ENCODE measurements at places on chromosomes 6 and 20.

DNA sequence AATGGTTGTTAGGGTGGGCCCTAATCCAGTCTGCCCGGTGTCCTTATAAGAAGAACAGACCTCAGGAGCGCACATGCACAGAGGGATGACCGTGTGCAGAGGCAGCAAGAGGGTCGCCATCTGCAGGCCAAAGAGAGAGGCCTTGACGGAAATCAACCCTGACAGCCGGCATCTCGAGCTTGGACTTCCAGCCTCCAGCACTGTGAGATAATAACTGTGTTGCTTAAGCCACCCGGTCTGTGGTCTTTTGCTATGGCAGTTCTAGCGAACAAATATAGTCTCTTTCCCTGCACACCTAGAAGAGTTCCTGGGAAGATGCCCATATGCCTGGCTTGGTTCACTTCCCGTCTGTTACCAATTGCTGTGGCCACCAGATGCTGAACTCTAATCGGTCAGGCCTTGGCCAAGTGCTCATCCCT lies 35.3 kb upstream of the PTGIS start:
- no peak for DNase-seq

DNA sequence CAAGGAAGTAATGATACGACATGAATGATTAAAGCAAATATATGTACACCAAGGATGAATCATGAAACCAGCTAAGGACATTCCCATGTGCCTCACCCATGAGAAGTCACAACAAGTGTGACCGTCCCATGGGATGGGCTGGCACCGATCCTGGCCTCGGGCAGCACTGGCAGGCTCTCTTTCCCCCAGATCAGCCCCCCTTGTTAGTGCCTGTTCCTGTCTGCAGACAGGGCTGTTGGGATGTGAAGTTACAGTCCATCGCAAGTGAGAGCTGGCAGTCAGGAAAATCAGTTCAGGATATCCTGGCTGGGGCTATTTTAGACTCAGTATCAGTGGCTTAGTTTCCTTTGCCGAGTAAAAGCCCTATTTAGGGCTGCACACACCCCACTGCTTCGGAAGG lies 129.2 kb upstream of the SNX9 start:
- DNase-seq = no peak

DNA sequence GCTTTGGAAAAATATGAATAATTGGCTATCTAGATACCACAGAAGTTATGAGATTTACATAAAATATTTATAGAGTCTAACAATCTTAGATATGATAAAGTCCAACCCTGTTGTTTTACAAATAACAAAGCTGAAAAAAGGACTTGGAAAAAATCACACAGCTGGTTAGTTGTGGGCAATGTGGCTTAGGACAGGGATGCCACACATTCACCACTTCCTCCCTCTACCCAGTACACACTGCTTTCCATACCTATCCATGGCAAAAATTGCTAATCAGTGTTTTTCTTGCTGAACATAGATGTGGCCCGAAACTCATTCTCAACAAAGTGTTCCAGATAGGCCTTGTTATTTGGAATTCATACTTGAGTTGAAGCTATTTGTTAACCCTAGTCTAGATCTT lies 147.3 kb upstream of the BMP5 start:
- no peak for DNase-seq

GRCh38 chr6:94254689-94255088 lies 835.3 kb upstream of the EPHA7 start:
- no peak for DNase-seq

GRCh38 chr6:148761527-148762011 lies 14.7 kb downstream of the UST start:
- no peak for DNase-seq

GRCh38 chr6:163427498-163428254 lies 13.2 kb downstream of the QKI start:
- DNase-seq = no peak

- peak; percentile 70 for DNase-seq
Observed at GRCh38 chr20:31698803-31699718, 23.6 kb downstream of the BCL2L1 start.

DNA sequence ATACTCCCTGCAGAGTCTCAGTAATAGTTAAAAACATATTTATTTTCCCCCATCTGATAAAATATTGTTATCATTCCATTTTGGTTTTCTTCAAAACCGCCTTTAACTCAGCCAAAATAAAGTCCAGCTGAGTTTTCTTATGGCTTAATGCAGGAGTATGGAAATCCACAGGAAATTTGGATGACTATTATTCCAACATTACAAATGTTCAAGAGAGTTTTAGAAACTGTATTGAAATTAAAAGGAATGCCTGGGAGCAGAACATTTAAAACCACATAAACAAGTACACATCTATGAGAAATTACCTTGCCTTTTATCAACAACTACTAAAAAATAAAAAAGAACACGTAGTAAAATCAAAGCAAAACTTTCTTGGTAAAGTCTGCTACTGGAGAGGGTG lies 45.7 kb downstream of the NCOA7 start:
- DNase-seq = no peak

DNA sequence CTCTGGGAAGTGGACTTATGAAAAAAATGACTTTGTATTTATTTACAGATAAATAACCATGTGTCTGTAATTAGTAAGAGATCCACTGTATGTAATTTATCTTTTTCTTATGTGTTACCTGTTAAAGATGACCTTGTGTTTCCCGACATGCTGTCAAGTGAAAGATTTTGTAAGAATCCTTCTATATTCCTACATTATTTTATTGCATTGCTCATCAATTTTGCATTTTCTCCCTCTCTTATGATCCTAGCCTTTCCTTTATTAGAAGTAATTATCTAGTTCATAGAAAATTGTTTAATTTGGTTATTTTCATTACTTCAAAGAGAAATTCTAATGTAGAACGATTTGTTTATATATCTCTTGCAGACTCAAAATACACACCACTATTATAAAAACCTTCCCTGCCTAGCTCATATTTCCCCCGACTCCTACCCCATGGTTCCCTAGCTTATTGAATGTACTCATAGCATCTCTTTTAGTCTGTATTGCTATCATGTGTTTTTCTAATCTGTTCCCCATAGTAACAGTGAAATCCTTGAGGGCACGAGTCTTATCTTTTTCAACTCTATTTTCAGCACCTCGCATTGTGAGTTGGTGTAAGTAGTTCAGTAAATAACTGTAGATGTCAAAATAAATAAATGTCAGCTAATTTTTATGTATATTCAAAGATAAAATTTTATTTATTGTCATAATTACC lies 774.4 kb downstream of the HDGFL1 start:
- no peak for DNase-seq

DNA sequence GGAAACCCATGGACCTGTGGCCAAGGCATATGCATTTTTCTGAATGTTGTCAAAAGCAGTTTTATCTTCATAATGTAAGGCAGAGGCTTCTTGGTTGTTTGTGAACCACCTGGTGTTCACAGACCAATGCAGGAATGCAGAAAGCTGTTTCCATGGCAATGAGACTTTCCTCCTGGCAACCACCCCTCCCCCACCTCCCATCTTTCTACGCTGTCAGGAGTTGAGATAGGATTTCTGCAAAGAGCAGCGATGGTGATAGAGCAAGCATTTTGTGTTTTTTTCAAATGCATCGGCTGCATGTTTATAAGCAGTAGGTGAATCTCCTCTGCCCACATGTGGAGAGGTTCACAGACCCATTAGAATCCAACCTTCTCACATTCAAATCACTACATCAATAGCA lies 114.1 kb upstream of the SMLR1 start:
- DNase-seq = no peak

DNA sequence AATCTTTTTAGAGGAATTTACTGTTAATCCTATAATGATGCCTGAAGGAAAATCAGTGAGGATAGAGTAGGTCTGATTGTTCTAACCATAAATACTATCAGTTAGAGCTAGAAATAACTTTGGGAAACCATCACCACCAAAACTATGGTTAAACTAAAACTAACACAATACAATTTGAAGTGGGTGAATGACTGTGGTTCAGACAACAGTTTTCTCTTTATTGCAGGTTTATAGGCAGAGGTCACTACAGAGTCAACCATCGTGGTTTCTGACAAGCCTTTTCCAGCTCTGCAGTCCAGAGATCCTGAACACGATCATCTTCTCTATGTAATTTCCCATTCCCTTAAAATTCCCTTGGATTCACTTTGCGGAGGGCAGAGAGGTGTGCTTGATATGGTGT lies 134.3 kb downstream of the IBTK start:
- no peak for DNase-seq
